ENCODE measurements at places on chromosomes 12 and 14.

DNA sequence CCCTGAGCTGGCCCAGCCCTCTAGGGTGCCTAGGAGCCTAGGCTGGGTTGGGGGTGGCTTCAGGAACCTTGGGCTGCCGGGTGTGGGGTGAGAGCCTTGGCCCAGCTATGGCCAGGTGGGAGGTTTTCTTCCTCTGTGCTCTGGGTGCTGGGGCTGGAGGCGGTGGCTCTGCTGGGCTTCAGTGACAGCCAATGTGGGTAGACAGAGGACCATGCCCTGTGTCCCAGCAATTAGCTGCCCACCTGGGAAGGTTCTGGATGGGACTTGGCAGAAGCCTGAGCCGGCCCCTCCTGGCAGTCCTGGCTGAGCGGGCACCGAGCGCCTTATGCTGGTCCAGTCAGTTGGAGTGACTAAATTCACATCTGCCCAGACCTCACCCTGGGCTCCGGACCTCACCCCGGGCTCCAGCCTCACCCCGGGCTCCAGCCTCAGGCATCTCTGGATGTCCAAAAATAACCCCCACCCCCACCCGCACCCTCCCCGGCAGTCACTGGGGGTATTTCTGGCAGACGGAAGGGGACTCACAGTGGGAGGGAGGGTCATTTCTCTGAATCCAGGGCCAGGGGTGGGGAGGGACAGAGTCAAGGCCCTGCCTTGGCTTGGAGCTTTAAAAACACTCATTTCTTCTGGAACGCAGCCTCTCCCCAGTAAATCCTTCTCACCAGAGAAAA, 46.9 kb downstream of the CYP46A1 start:
- DNase-seq, result no peak

DNA sequence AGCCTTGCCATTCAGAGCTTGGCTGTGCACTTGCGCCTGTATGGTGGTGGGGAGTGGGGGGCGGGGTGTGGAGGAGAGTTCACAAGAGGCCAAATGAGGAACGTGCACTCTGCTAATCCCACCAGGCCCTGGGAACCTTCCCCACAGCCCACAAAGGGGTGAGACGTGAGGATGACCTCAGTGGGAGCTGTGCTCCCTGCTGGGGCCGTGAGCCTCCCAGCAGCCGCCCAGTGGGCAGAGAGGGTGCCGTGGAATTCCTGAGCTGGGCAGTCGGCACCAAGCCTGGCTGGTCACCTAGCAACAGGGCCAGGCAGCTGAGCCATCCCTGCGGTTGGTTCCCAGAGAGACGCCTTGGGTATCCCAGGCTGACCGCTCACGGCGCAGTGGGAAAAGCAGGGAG, 53.7 kb downstream of the CCNK start:
- no peak for DNase-seq

DNA sequence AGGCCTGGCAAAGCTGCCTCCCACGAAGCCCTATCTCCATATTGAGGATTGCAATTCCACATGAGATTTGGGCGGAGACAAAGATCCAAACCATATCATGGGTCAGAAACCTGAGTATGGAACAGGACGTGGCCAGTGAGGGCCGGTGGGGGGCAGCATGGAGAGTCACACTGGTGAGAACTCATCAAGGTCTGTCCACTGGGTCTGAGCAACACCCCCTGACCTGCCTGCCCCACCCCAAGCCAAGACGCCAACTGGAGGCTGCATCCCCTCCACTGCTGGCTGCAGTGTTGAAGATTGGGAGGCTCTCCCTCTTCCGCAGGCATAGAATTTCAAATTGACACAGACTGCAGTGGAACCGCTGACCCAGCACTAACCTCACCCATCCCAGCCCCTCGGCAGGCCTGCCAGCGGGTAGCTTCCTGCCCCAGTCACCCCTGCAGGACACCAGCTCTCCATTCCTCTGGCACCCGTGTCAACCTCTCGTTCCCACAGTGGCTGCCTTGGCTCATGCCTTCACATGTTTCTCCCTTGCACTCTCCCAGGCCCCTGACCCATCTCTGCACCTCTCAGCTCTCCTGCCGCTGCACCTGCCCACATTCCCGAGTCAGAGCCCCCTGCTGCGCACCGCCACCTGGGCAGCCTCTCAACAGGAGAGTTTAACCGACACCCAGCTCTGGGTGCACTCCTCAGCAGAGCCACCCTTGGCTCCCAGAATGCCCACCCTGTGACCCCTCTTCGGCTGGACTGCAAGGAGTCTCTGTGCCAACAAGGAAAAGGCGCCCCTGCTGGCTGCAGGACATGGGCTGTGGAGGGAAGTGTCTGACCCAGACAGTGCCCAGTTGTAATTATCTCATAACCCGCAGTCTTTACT, 45.2 kb upstream of the PPP2R5C start:
- DNase-seq, result no peak

GRCh38 chr12:11695321-11695720, 45.8 kb downstream of the ETV6 start:
- no peak for DNase-seq

DNA sequence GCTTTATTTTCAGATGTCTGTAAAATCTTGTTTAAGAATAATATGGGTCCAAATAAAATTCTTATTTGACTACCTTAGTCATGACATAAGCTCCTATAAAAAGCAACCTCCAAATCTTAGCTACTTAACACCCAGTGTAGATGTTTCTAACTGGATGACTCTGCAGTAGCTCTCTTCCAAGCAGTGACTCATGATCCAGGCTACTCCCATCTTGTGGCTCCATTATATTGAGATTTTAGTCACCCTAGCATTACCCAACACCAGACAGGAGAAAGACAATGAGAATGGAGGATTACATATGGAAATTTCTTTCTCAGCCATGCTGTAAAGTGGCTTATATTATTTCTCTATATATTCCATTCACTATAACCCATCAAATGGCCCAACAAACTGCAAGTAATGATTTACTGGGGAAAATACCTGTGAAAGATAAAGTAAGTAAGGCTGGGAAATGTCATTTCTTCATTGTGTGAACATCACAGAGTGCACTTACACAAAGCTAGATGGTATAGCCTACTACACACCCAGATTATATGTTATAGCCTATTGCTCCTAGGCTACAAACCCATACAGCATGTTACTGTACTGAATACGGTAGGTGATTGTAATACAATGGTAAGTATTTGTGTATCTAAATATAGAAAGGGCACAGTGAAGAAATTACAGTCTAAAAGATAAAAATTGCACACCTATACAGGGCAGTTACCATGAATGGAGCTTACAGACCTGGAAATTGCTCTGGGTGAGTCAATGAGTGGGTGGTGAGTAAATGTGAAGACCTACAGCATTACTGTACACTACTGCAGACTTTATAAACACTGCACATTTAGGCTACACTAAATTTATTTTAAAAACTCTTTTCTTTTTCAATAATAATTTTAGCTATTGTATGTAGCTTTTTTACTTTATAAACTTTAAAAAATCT, 163.2 kb downstream of the DYRK2 start:
- DNase-seq, result no peak

- DNase-seq, result no peak
Observed at GRCh38 chr14:93132472-93133065, 16.8 kb upstream of the ITPK1 start.

DNA sequence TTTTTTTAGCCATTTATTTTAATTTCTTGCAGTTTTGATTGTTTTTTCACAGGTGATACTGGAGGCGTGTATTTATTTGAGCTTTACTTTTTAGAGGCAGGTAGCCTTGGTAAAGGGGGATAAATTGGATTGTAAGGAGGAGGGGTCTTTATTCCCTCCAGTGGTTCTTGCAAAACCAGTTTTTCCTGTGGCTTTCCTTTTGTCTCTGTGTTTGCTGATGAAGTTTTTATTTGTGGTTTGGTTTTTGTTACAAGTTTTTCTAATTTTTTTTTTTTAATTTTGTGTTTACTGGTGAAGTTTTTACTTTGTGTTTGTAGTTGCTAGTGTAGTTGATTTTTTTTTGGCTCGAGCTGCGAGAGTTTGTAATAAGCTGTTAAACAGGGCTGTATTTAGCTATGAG, 278.5 kb downstream of the PRKD1 start:
- DNase-seq, result no peak

DNA sequence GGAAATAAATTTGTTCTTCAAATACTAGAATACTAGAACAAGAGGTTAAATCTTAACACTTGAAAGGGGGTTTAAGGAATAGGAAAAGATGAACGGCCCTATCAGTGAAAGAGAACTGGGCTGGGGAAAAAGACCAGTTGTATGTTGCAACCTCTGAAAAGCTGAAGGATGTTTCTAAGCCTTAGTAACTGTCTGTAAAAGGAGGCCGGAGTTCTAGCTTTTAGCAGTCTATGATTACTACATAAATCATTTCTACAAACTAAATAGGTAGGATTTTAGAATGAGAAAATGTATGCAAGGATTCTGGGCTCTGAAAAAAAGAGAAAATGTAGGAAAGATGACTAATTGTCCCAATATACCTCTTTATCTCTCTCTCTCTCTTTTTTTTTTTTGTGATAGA, 4.9 kb downstream of the CERS5 start:
- DNase-seq, result no peak

- DNase-seq, result no peak
Observed at GRCh38 chr12:116529686-116530085, 29.5 kb upstream of the MAP1LC3B2 start.

DNA sequence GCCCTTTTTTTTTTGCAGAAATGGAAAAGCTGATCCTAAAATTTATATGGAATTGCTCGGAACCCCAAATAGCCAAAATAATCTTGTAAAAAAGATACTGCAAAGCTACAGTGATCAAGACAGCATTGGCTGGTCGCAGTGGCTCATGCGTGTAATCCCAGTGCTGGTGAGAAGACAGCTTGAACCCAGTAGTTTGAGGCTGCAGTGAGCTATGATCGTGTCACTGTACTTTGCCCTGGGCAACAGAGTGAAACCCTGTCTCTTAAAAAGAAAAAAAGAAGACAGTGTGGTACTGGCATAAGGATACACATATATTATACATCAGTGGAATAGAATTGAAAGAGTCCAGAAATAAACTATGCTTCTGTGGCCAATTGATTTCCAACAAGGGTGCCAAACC, 5.4 kb downstream of the ITGB7 start:
- DNase-seq, result no peak

GRCh38 chr12:75933101-75933500, 98.5 kb downstream of the PHLDA1 start:
- DNase-seq, result no peak

- no peak for DNase-seq
Observed at GRCh38 chr12:46435625-46436024, 63.1 kb upstream of the SLC38A2 start.

DNA sequence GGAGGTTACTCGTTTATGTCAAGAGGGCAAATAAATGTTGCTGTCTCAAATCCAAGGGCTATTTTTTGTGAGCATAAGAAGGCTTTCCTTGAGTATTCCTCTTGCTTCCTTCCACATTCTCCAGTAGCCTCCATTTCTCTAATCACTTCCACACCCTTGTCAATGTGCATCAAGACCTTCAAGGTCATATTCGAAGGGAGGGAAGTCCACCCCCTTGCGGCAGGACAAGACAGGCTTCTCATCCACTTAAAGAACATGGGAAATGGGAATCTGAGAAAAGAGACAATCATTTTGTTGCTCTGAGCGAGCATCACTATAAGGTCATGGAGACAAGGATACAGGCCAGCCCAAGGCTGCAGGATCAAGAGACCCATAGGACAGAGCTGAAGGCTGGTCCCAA, 13.2 kb upstream of the DHRS2 start:
- no peak for DNase-seq

GRCh38 chr14:104933746-104934733, 9.4 kb downstream of the PLD4 start:
- DNase-seq, result no peak

GRCh38 chr12:121795034-121795968, 1.8 kb upstream of the RHOF start:
- DNase-seq, result peak; percentile 68

- no peak for DNase-seq
Observed at GRCh38 chr14:52730709-52731111, 744 bp downstream of the STYX start.

DNA sequence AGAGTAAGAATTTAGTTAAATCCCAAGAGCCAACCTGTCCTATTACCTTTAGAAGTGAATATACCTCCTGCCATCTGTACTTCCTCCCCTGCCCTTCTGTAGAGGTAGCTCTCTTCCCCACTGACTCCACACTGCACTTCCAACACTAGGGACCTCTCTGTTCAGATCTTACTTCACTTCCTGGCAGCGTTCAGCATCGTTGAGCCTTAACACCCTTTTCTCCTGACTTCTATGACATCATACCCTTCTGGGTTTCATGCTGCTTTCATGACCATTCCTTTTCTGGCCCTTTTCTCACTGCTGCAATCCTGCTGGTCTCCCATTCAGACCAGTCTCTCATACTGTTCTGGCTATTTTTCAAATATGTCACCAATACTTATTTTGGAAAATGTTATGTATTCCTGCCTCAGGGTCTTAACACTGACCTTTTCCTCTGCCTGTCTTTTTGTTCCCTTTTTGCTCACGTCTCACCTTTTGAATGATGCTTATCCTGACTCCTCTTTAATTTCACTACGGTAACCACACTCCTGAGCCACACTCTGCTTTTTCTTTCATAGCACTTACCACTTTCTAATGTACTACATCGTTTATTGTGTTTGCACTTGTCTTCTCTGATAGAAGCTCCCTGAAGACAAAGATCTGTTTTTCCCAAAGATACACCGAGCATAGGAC, 67.6 kb downstream of the PLEKHA5 start:
- DNase-seq, result no peak

GRCh38 chr12:57190037-57190436, 26.6 kb upstream of the NXPH4 start:
- DNase-seq, result no peak

GRCh38 chr12:129949651-129950050, 45.8 kb upstream of the TMEM132D start:
- DNase-seq, result no peak

DNA sequence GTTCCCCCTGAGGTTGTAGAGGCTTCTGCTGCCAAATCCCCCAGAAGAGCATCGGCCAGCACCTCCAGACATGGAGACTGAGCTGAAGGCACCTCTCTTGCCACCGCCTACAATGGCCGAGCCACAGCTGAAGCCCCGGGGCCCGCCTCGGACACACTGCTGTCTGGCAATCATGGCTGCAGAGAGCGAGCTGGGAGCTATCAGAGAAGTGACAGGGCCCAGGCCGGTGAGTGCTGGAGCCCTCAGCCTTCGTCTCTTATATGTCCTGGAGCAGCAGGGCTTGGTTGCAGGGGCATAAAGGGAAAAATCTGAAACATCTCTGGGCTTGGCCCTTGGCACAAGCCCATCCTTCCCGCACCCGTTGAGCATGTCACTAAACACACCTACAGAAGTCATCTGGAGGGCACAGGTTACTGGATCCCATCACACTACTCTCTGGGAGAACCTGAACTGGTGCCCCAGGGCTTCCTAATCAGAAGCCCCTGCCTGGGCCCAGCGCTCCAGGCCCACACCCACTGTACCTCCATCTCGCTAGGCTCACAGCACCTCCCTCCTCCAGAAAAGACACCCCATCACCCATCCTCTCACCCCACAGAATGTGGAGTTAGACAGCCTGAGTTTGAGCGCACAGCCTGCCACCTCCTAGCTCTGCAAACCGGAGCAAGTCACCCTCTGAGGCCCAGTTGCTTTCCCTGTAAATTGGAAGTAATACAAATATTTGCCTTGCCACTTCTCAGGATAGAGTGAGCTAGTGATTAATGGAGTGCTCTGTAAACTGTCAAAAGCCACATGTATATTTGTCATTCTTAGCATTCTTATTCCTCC, at the start of gene KRT4:
KRT4 (minus strand) TSS at position 232 of the 825 bp plus-strand sequence; CDS start at position 174, 58 bp downstream.
- no peak for DNase-seq

GRCh38 chr14:94412671-94413638, 24.6 kb upstream of the SERPINA1 start:
- DNase-seq, result no peak
